Stimulated activated CD8-positive, alpha-beta memory T cell treated with anti-CD3 and anti-CD28 coated beads, Interleukin-4, amount 100 ng/mL, for 1 hour (primary cell): ENCODE measurements at places on chromosomes 2 and 18.

DNA sequence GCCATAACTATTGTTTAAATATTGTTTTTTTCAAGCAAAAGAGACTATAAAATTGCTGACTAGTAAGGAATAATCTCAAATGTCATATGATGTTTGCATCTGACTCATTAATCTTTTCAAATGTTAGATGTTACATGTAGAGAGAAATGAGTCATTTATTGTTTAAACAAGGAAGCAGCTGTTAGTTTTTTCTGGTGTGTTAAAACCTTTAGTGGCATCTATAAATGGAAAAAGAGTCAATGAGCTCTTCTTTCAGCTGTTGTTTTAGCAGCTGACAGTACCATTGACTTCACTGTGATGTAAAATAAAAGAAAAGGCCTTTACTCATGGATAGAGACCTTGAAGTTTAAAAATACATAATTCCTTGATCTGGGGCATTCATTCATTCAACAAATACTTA is 1.8 kb upstream of the KLHL41 start:
- DNase-seq, result no peak

GRCh38 chr2:211367711-211368110 is 811.3 kb downstream of the CPS1 start:
- no peak for DNase-seq

GRCh38 chr18:23314672-23315071 is 138.4 kb upstream of the RIOK3 start:
- DNase-seq, result no peak

- DNase-seq, result peak; percentile 14
These were observed 7.9 kb downstream of the CROCC2 start for GRCh38 chr2:240913810-240914644.

- DNase-seq, result no peak
These were observed 131.2 kb upstream of the TTC39C start for GRCh38 chr18:23883277-23883790.

DNA sequence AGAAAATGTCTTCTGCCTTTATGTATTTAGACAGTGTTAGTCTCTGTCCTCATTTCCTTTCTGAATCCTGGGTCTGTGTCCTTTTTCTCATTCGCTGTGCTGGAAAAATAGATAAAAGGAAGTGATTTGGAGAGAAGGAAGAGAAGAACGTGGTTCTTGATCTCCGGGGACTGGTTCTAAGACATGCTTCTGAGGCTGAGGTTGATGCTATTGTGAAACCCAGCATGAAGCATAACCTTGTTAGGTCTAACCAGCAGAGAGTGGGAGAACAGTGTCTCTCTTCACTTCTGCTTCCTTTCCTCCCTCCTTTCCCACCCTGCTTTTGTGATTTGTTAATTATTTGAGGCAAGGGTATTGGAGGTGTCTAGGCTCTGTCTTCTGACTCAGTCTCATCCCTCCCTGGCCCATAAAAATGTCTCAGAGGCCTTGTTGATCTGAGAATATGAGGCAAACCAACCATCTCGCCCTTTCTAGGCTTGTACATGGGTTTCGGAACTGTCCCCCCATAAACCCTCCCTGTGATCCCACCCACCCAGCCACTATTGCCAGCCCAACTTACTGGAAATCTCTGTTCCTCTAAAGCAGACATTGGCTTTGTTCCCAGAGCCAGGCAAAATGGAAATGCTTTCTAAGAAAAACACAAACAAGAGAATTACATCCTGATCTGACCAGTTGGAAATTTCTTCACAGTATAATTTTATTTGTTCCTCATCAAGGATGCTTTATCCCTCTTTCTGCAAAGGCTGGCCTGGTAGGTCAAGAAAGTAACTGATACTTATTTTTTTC is 360.6 kb upstream of the TNP1 start:
- DNase-seq, result no peak

GRCh38 chr2:11534071-11534745 is 363 bp downstream of the GREB1 start:
- DNase-seq, result no peak

DNA sequence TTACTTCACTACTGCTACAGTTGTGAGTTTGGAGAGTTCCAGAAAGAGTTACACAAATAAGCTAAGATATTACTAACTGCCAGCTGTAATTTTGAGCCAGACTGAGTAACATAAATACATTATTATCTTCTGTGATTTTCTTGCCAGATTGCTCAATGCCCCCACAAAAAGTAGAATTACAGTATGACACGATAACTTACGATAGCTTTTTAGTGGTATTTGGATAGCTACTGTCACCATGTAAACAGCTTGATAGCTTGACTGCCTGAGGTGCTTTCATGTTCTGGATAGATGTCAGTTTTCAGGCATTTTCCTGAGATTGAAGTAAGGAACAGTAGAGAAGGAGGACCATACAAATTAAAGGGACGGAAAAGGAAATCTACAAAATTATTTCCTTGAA is 533.3 kb downstream of the SOCS6 start:
- DNase-seq, result no peak

DNA sequence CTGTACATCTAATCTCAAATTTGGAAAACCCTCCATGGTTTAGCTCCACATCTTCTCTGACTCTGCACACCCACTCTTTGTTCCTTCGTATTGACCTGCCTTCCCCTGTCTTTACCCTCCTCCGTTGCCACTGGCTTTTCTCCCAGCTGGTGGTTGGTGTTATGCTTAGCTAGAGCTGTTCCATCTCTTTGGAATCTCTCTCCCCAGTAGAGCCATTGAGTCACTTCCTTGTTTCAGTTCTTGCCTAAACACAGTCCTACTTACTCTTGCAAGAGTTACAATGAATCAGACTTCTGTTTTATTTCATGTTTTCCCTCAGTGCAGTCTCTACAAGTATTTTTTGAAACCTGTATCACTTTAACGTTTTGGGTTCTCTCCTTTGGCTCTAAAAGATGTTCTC is 263.9 kb downstream of the LTBP1 start:
- no peak for DNase-seq

DNA sequence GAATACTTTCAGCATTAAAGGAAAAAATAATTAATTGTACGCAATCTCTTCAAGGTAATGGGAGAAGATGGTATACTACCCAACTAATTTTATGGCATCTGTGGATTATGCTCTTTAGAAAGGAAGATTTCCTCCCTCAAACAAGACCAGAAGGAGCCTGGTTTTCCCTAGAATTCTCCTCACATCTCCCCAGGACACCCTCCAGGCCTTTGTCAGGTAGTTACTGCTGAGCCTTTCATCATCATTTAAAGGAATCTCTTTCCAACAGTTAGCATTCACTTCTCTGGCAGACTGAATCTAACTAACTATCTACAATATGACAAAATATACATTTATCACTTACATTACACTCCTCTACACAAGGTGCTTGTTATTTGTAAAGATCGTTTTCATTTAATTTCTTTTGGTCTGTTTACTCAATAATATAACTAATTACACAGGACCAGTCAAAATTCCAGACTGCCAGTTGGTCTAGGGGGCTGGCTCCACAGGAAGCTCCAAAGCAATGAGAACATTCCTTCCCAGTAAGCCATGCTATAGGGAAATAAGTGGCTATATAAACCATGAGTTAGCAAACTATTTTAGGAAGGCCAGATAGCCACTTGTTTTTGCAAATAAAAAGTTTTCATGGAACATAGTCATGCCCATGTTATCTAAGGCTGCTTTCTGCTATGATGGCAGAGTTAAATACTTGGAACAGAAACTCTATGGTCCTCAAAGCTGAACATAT is 19.1 kb downstream of the ZNF24 start:
- DNase-seq, result no peak

DNA sequence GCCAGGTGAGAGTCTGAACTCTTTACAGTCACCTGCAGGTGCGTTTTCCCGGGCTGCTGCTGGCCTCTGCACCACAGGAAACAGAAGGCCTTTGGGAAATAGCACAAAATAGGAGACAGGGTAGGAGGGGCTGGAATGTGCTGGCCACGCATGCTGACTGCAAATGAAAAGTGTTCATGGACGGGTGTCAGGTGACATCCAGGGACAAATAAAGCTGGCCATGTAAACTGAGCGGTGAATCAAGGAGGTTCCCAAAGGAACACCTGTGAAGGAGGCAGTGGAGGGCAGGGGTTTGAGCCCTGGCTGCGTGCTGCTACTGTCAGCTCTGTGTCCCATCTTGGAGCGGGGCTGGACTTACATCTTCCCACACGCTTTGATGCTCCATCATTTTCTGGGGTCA is 42.4 kb upstream of the GBX2 start:
- no peak for DNase-seq

DNA sequence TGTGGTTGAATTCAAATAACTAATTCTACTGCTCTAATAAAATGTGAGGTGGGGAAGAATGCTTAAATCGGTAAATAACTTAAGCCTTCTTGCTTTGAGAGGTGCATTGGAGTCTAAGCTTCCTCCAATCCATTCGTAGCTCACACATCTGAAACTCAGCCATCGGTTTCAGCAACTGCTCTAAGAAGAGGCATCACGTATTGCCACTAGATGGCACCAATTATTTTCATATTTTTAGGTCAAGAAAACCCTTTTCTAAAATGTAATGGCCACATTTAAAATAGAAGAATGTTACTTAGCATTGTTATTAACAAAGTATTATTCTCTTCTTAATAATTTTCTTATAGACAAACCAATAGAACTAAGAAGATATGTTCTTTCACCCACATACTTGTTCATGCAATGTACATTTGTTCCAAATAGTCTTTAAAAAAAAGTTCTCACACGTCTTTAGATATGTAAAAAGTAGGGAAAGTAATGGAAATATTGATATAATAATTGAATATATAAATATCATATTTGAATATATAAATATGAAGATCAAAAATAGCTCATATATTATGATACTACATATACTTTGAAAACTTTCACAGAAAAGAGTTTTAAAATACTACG is 229.8 kb downstream of the CCDC178 start:
- no peak for DNase-seq
